ENCODE measurements at places on chromosomes 2 and 18. TPM values are rescaled to one million over a fixed set of nuclear protein-coding genes. Genes with fewer than 3 reads are reported as not detected.

Gene SLC23A3
- 2.2 TPM for total RNA-seq

Gene LCT
- total RNA-seq = 0.22 TPM

Gene PTPRN
- total RNA-seq = 0.13 TPM

Gene CBLN2
- not detected for total RNA-seq

Gene FOXI3
- not detected for total RNA-seq

Gene REG3G
- not detected for total RNA-seq

Gene DSG4
- total RNA-seq = not detected

Gene REG1A
- total RNA-seq = not detected

Gene HRH4
- total RNA-seq = 0.11 TPM

Gene EMILIN1
- total RNA-seq = 113 TPM

Gene TBC1D8
- total RNA-seq = 13.6 TPM

Gene THAP4
- total RNA-seq = 35.3 TPM

Data from articular chondrocyte of knee joint (primary cell).